Esophagus muscularis mucosa (tissue), 4 donors: ENCODE measurements at places on chromosomes 6 and 20.

- DNase-seq = no peak
Measured at GRCh38 chr6:111761783-111762312, 111.4 kb downstream of the FYN start.

GRCh38 chr20:3509064-3509463 lies 38.2 kb downstream of the ATRN start:
- DNase-seq = no peak

- DNase-seq = no peak
Measured at GRCh38 chr6:68778356-68779020, 143.4 kb downstream of the ADGRB3 start.

DNA sequence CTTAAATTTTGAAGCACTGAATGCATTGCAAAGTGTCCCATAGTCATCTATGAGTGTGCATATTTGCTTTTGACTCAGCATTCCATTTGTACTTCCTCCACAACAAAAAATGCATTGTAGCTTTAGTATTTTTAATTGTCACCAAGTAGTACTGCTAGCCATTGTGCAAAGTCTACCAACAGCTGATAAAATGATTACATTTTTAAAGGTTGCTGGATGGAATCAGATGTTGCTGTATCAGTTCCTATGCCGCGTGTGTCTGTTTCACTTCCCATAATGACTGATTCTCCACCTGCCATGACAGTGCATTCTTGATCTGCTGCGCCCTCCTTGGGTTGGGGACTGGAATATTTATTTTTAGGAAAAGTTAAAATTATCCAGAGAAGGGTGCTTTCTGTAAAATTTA lies 41.2 kb downstream of the SLX4IP start:
- DNase-seq = no peak
